Ovary (tissue), 10 donors: ENCODE measurements at places on chromosomes 1 and 21.

DNA sequence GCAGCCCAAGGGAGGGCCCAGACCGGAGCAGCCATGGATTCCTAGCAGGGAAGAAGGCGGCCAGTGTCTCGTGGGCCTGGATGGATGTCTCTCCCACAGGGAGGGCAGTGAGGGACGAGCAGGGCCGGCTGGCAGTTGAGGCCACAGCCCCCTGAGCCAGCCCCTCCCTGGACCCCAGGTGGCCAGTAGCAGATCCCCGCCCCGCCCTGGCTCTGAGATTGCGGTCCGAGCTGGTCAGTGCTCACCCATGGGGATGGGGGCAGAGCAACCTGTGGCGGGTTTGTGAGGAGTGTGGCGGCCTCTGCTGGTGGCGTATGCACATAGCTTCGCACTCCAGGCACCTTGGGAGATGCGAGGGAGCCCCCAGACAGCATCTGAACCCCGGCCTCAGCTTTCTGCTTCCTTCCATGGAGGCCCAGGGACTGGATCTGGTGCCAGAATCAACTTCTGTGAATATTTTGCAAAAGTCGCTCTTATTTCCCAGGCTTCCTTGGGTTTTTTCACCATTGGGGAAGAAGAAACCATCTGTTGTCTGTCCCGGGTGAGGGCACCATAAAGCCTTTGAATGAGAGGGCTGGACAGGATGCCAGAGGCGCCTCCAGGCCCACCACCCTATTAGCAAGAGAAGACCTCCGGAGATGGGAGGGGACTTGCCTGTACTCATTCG is 8.4 kb upstream of the KCNN3 start:
- peak; percentile 86 for DNase-seq

GRCh38 chr21:42650441-42651421 is 2.7 kb upstream of the PDE9A start:
- DNase-seq: no peak

GRCh38 chr1:87149241-87150041 is 179.2 kb upstream of the LMO4 start:
- no peak for DNase-seq

GRCh38 chr1:193654951-193655735 is 468.7 kb upstream of the B3GALT2 start:
- DNase-seq: no peak

GRCh38 chr1:189706594-189706993 is 771.1 kb downstream of the BRINP3 start:
- DNase-seq: no peak

DNA sequence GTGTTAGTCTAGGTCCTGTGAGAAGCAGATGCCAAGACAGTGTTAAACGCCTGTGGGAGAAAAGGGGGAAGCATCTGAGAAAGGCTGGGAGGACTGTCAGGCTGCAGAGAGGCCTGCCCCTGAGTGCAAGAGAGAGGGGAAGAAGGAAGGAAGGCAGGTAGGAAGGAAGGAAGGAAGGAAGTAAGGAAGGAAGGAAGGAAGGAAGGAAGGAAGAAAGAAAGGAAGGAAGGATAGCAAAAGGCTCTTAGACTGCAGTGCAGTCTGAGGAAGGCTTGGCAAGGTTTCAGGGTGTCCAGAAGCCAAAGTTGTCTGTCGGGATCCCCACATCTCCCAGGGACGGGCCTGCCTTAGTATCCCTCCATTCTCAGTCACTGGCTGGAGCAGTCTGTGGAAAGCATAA is 82.6 kb downstream of the SPATA46 start:
- DNase-seq: no peak

DNA sequence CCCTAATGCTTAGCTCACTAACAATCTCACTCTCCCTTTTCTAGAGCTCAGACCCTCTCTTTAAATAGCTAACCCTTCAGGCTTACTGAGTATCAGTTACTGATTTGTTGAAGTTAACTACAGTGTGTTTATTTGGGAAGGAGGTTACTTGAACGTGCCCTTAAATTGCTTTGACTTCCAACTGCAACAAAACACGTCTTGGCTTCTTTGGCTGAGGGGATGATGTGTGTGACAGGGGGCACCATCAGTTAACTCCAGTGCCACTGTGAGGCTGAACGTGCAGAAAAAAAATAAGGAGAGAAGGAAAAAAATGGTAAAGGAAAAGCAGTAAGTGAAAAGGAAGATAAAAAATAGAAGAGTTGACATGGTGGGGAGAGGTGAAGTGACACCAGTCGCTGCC is 75.1 kb upstream of the NRIP1 start:
- DNase-seq: no peak

GRCh38 chr1:154325583-154326545 is 539 bp downstream of the ATP8B2 start:
- DNase-seq: peak; percentile 78

GRCh38 chr1:203666609-203667008 is 40.0 kb downstream of the ATP2B4 start:
- DNase-seq: no peak

- peak; percentile 9 for DNase-seq
Measured at GRCh38 chr21:45016031-45016405, 58.4 kb upstream of the ADARB1 start.
